ENCODE measurements at places on chromosomes 3 and 15. TPM values are rescaled to one million over a fixed set of nuclear protein-coding genes. Genes with fewer than 3 reads are reported as not detected.

ADAMTSL3 gene
- 0.72 TPM for total RNA-seq

IGF1R gene
- 18.8 TPM for total RNA-seq

FSIP1 gene
- 3.6 TPM for total RNA-seq

VEPH1 gene
- total RNA-seq, result 23.2 TPM

TBC1D5 gene
- 110 TPM for total RNA-seq

TIMP4 gene
- 2.4 TPM for total RNA-seq

PODXL2 gene
- total RNA-seq, result 0.36 TPM

MKRN3 gene
- 0.36 TPM for total RNA-seq

ZDHHC23 gene
- total RNA-seq, result 1.1 TPM

FEZF2 gene
- total RNA-seq, result not detected

PDIA5 gene
- total RNA-seq, result 54.5 TPM

AHSG gene
- not detected for total RNA-seq

ITIH1 gene
- not detected for total RNA-seq

SPSB4 gene
- not detected for total RNA-seq

KNG1 gene
- total RNA-seq, result not detected

GOLGA6B gene
- not detected for total RNA-seq

DET1 gene
- total RNA-seq, result 7.6 TPM

DPP8 gene
- total RNA-seq, result 40.9 TPM

MUSTN1 gene
- 1.4 TPM for total RNA-seq

KAT2B gene
- total RNA-seq, result 15.9 TPM

HESX1 gene
- 0.29 TPM for total RNA-seq

RTP3 gene
- not detected for total RNA-seq

PIF1 gene
- total RNA-seq, result 6.2 TPM

PRSS50 gene
- total RNA-seq, result not detected

CSPG5 gene
- under 0.01 TPM for total RNA-seq

RBPMS2 gene
- 0.29 TPM for total RNA-seq

TBC1D23 gene
- 64.4 TPM for total RNA-seq

All from osteoblast (primary cell).